ENCODE measurements at places on chromosomes 3 and 15.

- DNase-seq: no peak
Observed at GRCh38 chr3:101212730-101213129, 107.6 kb downstream of the IMPG2 start.

GRCh38 chr15:38598749-38599148 lies 34.1 kb upstream of the RASGRP1 start:
- DNase-seq: no peak

DNA sequence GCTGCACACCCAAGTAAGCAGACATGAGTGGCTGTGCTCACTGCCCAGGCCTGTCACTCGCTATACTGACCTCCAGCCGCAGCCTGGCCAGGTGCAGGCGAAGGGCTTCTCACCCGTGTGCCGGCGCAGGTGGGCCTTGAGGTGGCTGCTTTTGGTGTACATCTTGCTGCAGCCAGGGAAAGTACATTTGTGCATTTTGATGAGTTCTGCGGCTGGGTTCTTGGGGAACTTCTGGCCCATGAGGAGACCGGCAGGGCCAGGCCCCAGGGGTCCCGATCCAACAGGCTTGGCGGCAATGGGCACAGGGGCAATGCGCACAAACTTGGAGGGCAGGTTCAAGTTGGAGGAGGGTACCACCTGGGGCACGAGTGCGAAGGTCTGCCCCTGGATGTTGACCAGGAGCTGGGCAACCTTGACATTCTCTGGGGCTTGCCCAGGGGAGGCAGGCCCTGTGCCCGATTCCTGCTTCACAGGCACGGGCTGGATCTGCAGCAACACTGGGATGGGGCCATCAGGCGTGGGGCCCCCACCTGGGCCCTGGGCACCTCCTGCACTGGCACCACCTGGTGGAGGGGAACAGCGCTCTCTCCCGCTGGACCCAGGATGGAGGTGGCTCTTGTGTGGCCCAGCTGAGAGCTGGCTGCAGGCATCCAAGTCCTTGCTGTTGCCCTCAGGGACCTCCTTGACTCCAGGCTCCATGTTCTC lies 5.3 kb downstream of the KLF15 start:
- no peak for DNase-seq

GRCh38 chr3:87199628-87200027 lies 27.5 kb upstream of the CHMP2B start:
- no peak for DNase-seq

DNA sequence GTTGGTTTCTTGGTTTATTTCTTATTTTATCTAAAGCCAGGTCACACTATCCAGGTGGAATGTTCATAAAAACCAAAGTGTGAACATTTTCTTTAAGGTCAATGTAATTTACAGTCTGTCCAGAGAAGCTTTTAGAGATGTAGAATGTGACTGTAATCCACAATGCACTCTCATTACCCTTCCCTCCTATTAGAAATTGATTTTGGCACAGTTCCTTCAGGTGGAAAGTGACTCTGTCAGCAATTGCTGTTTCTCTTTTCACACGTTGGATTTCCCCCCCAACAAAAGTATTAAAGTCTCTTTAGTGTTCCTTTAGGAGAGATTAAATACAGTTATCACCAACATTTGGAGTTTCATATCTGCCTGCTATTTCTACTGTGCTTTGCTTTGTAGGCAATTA lies 31.6 kb upstream of the COPB2 start:
- DNase-seq: no peak

DNA sequence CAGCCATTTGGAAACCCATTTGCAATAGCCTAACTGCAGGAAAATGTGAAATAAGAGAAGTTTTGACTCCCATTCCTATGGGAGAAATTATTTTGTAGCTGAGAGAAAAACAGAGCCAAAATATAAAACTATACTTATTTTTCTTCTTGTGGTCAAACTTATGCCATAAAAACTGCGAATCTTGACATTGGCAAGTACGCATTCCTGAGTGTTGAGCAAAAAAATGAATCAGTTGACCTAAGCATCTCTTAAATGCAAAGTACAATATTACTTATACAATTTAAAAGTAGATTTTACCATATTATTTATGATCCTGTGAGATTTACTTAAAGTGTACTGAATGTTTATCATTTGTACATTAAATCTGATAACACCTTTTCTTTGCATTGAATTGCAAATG lies 50.1 kb upstream of the CMC1 start:
- no peak for DNase-seq

- no peak for DNase-seq
Observed at GRCh38 chr15:82789491-82789890, 16.4 kb downstream of the FSD2 start.

DNA sequence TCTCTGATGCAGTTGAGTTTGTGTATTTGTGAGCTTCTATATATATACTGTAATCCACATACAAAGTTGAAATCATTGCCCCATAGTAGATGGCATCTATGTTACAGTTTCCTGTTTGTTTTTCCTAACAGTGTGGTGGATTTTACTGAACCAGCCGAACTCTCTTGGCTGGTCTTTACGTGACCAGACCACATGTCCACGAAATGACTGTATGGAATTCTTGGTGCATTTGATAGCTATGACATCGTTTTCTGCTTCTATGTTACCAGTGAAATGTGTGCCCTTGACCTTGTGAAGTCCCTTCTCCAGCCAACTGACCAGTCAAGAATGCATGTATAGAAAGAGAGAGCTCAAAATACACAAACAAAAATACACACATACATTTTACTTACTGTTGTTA lies 1.8 kb downstream of the KCNMB2 start:
- no peak for DNase-seq

DNA sequence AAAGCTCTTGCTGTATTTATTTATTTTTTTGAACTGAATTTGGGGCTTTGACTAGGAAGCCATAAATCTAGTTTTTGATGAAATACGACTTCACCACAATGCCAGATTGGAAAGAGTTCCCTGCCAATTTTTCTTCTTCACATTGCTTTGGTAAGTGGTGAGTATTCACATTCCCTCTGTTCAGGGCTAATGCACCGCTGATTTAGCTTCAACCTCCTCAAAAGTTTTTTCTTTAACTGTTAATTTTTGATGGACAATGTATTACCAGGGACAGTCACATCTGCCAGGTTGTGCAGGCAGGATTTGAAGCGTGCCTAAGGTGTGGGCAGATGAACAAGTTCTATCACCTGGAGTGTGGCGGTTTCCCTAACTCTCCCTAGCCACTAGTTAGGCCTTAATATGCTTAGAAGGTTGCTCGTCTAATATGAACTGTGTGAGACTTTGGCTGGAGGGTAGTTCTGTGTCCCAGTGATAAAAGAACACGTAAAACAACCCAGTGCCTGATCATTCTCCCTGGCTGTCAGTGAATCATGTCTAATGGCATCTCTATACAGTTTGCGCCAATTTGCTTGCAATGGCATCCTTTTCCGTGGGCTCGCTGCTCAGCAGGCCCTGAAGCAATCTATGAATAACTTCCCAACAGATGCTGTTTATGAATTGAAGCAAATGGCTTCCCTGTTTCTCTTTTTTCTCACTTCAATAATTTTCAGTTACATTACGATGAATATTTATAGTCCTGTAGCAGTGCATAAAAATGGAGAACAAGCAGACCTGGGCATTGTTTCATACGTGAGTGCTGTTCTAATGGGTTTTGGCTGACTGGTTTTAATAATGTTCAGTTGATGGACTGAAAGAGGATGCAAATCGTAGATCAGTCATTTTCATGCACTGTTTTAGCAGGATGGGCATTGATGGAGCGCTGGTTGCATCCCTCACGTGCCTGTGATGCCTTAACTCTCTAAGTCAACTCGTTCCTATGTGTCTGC lies 243.2 kb upstream of the SUCLG2 start:
- DNase-seq: no peak

DNA sequence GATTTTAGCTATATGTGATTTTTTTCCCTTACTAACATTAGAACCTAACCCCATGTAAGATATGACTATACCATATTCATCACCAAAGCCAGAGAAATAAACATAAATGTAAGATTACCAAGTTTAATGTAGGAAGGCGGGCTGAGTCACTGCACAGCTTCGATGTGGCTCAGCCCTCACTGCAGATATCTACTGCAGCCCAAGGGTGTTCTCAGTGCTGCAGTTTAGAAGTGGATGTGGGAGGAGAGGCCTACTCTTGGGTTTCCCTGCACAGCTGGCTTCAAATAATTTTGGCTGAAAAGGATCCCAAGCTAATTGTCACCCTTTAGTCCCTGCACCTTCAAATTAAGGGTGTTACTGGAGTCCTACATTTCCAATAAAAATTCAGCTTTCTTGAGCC lies 9.3 kb downstream of the ARPP19 start:
- DNase-seq: no peak

GRCh38 chr3:149120051-149120972 lies 9.1 kb upstream of the HPS3 start:
- DNase-seq: peak; percentile 57

- DNase-seq: no peak
Observed at GRCh38 chr3:193812791-193813500, 219.9 kb downstream of the OPA1 start.

GRCh38 chr3:9703736-9704346 lies at the start of gene CPNE9:
Gene CPNE9, plus strand, starts transcription at chr3:9703833. Its CDS starts 164 bp downstream, at chr3:9703997.
- no peak for DNase-seq

DNA sequence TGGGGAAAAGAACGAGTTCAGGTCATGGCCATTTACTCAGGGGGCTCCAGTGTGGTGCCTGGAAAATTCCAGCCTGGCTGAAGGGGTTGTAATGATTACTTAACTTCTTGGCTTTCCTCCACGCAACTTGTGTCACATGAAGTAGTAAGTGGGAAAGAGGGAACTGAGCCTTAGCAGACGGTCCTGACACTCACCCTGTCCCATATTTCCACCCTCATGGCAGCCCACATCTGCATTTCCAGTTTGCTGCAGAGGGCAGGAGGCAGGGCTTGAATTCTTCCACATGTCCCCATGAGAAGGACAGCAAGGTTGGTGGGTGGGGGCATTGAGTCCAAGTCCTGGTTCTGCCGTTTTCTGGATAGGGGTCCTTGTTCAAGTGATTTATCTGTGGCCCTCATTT lies 7.8 kb upstream of the CAMP start:
- DNase-seq: no peak

DNA sequence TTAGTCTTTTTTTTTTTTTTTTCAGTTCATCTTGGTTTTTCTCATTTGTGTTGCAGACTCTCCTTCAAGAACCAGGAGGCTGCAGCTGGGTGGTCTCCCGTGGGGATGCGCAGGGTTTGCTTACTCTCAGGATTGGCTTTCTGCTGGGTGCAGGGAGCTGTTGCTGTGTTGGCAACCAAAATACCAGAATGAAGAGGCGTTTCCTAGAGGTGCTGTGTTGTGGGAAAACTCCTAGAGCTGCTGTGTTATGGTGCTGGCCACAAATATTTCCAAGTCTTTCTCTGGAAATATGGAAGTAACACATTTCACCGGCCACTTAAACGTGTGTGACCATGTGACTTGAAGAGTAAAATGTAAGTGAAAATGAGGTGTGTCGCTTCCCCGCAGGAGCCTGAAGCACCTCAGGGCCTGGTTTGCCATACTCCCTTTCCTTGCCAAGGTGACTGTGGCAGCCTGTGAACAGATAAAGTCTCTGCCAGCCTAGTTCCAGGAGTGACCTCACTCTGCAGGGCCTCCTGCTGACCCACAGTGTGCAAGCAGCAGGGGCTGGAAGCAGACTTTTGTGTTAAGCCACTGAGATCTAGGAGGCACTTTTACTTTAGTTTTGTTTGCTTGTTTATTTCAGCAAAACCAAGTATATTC lies 258.9 kb downstream of the ADAMTS17 start:
- DNase-seq: no peak

GRCh38 chr15:40277471-40277870 lies 5.4 kb downstream of the ANKRD63 start:
- no peak for DNase-seq
